ENCODE measurements at places on chromosomes 11 and 22. TPM values are rescaled to one million over a fixed set of nuclear protein-coding genes. Genes with fewer than 3 reads are reported as not detected.

CHEK1 gene
- 133 TPM for total RNA-seq

GRCh38 chr11:15286465-15286864 is 171.7 kb downstream of the INSC start:
- H3K36me3 ChIP-seq: no peaks in the 10 kb centered on the region
- H3K27ac ChIP-seq: no peak overlapping the region
- peaks cover 8% of the 10 kb centered on the region for H3K27me3 ChIP-seq
- DNase-seq: no peak
- no peak overlapping the region for H3K4me3 ChIP-seq

ADM2 gene
- total RNA-seq: 5.3 TPM

ARVCF gene
- 0.70 TPM for total RNA-seq

DNA sequence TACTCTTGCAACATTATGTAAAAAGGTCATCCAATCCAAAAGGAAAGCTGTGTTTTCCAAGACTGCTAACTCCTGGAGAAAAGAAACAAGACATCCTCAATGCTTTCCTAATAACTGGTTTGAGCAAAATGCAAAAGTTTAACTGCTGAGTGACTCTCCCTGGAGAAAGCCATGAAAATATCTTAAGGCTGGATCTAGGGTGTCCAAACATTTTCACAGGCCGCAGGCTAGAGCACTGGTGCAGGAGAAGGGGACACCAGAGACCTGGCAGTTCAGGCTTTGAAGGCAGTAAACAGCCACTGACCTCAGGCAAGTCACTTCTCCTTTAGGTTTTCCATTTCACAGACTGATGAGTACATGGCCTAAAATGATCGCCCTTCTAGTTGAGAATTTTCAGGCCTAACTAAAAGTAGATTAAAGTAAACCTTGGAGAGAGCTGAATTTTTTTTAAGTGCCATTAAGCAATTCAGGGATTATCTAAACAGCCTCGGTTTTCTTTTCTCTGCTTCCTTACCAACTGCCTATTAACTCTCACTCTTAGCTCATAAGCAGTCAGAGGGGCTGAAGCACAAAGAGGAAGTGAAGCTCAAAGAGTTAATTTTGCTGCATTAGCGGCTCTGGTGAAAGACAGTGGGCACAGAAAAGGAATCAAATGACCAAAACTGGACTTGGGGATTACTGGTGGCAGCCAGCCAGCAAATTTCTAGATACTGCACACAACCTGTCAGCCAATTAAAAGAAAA is 2.3 kb downstream of the CHKA start:
- no peak for DNase-seq
- H3K27ac ChIP-seq: no peak overlapping the region
- H3K27me3 ChIP-seq: peaks cover 5% of the 10 kb centered on the region
- H3K36me3 ChIP-seq: peaks cover 2% of the 10 kb centered on the region
- H3K4me3 ChIP-seq: no peak overlapping the region

- no peak overlapping the region for H3K27ac ChIP-seq
- H3K4me1 ChIP-seq: peaks cover 46% of the 10 kb centered on the region
- no peak overlapping the region for H3K4me3 ChIP-seq
- no peak for DNase-seq
- no peaks in the 10 kb centered on the region for H3K36me3 ChIP-seq
Measured at GRCh38 chr11:73158356-73159051, 16.4 kb upstream of the FCHSD2 start.

DNA sequence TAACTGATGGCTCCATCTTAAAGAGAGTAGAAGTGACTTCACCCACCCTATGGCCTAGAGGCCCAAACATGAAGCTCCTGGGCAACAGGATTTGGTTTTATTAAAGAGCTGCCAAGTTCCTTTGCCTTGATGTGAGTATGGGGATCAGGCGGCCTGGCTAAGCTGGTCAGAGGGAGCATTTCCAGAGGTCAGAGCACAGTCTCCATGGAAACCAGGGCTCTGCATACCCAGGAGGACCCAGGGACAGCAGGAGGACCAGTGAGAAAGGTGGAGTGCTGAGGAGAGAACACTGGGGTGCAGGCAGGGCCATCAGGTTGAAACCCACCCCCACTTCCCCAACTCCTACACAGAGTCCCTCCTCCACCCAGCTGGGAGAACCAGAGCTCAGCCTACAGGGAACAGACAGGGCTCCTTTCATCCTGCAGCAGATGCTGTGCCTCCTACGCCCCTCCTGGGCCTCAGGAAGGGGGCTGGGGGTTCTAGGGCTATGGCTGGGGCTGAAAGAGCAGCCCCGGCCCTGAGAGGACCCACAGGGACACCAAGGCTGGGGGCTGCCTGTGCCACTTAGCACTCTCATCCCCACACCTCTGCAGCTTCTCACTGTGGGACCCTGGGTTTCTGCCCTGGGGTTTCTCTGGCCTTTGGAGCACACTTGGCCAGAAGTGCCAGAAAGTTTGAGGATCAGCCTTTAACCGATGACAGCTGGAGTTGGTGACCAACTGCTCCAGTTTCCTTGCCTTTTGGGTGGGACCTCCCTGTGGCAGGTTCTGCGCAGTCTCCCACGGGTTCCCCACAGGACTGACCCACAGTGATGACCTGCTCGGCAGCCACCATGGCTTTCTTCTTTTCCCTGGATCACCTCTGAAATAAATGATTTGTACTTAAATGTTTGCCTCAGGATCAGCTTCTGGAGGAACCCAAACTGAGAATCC is 13.8 kb upstream of the P2RY6 start:
- no peak overlapping the region for H3K27ac ChIP-seq
- H3K27me3 ChIP-seq: peaks cover 18% of the 10 kb centered on the region
- no peaks in the 10 kb centered on the region for H3K36me3 ChIP-seq
- no peak overlapping the region for H3K4me3 ChIP-seq
- no peaks in the 10 kb centered on the region for H3K4me1 ChIP-seq
- no peak for DNase-seq

GRCh38 chr11:79594834-79595233 is 154.0 kb upstream of the TENM4 start:
- no peak overlapping the region for H3K4me3 ChIP-seq
- no peaks in the 10 kb centered on the region for H3K36me3 ChIP-seq
- no peak overlapping the region for H3K27ac ChIP-seq
- H3K27me3 ChIP-seq: no peaks in the 10 kb centered on the region

- H3K27ac ChIP-seq: no peak overlapping the region
- DNase-seq: no peak
- H3K27me3 ChIP-seq: no peaks in the 10 kb centered on the region
- peaks cover 3% of the 10 kb centered on the region for H3K4me1 ChIP-seq
Measured at GRCh38 chr22:43127166-43127908, 15.9 kb downstream of the MCAT start.

DNA sequence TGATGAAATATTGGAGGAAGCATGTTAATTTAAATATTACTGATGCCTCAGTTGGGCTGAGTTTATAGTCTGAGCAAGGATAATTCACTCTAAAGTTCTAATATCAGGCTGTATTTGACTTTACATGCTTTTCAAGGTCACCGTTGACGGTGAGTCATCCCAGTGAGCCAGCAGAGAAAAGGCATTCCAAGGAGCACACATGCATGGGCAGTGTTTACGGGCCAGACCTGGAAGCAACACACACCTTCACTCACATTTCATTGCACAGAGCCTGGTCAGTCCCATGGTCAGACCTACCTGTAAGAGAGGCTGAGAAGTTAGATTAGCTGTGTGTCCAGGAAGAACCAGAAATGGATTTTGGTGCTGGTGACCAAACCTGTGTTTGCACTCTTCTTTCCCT is 53.5 kb downstream of the COMMD9 start:
- DNase-seq: no peak
- H3K4me3 ChIP-seq: no peak overlapping the region
- H3K27me3 ChIP-seq: no peaks in the 10 kb centered on the region

DNA sequence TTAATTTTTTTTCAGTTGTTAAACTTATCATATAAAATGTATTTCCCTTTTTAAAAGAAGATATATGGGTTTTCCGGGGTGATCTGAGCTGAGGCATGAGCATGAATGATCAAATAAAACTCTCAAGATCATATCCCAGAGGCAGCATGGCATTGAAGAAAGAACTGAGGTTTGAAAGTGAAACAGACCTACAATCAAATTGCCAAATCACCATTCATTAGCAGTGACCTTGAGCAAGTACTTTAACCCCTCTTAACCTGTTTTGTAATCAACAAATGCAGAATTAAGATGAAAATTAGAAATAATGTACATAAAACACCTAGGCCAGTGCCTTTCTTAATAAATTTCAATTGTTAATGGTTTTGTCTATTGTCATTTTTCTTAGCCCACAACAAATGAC is 116.0 kb downstream of the RBFOX2 start:
- H3K27ac ChIP-seq: no peak overlapping the region
- peaks cover 11% of the 10 kb centered on the region for H3K27me3 ChIP-seq
- no peak overlapping the region for H3K4me3 ChIP-seq
- no peaks in the 10 kb centered on the region for H3K36me3 ChIP-seq

FAM83F gene
- not detected for total RNA-seq

MPZL2 gene
- 3.2 TPM for total RNA-seq

DNA sequence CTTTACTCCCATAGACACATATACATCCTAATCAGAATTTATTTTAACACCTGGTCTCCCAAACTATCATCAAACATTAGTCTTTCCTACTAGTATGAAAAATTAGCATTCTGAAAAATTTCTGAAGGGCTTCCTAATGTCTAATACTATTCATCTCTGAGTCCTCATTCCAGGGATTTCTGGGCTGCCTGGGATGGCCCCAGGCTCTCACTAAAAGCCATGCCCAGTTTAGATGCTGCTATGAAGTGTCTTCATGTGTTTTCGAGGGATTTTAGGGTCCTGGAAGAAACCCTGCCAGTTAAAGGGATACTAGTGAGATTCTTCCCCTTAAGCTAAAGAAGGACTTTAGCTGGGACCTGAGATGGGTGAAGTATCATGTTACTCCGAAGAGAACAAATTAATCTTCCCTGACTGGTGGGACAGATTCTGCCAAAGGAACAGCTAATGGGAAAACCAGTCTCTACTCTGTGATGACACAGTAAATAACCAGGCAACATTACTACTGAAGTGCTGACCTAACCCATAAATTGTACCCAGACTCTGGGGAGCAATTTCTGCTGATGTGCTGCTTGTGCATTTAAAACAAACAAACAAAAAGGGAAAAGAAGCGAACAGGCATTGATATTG is 342.6 kb downstream of the SOX6 start:
- H3K4me1 ChIP-seq: no peaks in the 10 kb centered on the region
- H3K4me3 ChIP-seq: no peak overlapping the region
- no peaks in the 10 kb centered on the region for H3K27me3 ChIP-seq
- no peak overlapping the region for H3K27ac ChIP-seq

GRCh38 chr22:46561435-46561905 is 24.1 kb upstream of the CELSR1 start:
- no peaks in the 10 kb centered on the region for H3K27me3 ChIP-seq
- H3K4me1 ChIP-seq: peaks cover 5% of the 10 kb centered on the region
- DNase-seq: peak; percentile 62
- H3K36me3 ChIP-seq: no peaks in the 10 kb centered on the region
- H3K4me3 ChIP-seq: no peak overlapping the region

OR52D1 gene
- total RNA-seq: not detected

DNA sequence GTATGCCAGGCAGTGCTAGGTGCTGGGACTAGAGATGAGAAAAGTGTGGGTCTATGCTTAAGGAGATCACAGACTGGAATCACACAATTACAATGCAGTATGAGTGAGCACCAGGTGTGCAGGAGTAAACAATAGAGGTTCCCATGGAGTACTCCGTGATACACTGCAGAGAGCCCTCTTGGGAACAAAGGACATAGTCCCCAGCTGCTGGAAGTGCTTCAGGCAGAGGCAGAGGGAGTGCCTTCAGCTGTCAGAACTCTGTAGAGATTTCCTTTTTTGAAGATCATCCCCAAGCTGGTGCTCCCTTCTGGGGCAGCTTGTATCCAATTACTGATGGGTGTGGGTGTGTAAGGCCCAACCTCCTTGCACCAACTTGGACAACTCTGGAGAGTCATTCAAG is 143.5 kb upstream of the PLET1 start:
- H3K4me1 ChIP-seq: no peaks in the 10 kb centered on the region
- no peak overlapping the region for H3K27ac ChIP-seq
- H3K36me3 ChIP-seq: no peaks in the 10 kb centered on the region
- DNase-seq: no peak
- no peak overlapping the region for H3K4me3 ChIP-seq

DNA sequence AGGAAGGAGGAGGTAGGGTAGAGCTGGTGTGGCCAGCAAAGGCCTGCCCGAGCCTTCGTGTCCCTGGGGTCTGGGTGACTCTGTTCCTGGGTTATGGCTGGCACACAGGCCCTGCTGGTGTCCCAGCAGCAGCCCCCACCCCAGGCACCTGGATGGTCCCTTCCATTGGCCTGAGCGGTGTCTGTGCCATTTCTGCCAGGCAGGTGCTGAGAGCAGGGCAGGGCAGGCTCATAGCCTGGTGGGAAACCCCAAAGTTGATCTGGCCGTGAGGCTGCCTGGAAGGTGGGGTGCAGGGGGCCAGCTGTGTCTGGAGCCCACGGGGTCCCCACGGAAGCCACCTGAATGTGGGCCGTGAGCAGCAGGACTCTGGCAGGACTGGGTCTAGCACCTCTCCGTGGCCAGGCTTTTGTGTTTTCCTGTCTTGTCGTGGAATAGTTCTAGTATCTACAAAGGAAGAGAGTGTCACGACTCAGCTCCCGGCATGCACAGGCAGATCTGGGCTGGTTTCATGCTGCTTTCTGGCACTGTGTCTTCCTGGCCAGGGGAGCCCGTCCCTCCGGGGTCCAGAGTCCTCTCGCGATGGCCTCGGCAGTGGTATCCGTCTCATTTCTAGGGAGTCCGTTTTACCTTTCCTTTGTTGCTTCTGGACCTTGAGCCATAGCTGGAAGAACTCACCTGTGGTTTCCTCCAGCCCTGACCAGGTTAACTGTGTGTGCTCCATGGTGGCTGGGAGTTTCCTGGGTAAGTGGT is 83.7 kb downstream of the KCNQ1 start:
- H3K27ac ChIP-seq: no peak overlapping the region
- H3K4me3 ChIP-seq: no peak overlapping the region
- peaks cover 16% of the 10 kb centered on the region for H3K4me1 ChIP-seq
- no peak for DNase-seq
- peaks cover 2% of the 10 kb centered on the region for H3K27me3 ChIP-seq
- H3K36me3 ChIP-seq: no peaks in the 10 kb centered on the region

APOL6 gene
- 65.2 TPM for total RNA-seq

RTN4R gene
- 2.5 TPM for total RNA-seq

CPT1A gene
- total RNA-seq: 36.4 TPM

MCM5 gene
- 271 TPM for total RNA-seq

DNA sequence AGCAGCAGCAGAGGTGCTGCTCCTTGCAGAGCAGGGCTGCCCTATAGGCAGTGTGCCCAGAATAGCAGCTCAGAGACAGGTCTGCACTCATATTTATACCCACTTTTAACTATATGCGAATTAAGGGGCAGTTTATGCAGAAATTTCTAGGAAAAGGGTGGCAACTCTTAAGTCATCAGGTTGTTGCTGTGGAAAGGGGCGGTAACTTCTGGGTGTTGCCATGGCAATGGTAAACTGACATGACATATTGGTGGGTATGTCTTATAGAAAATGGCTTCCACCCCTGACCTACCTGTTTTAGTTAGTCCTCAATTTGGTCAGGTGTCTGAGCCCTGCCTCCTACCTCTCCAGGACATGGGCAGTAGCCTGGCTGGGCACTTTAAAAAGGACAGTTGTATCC is 122.3 kb downstream of the ATXN10 start:
- no peak overlapping the region for H3K4me3 ChIP-seq
- H3K27ac ChIP-seq: no peak overlapping the region
- no peaks in the 10 kb centered on the region for H3K4me1 ChIP-seq
- H3K27me3 ChIP-seq: no peaks in the 10 kb centered on the region
